Kasumi-1 (cell line): ENCODE measurements at places on chromosomes 2 and 18.

DNA sequence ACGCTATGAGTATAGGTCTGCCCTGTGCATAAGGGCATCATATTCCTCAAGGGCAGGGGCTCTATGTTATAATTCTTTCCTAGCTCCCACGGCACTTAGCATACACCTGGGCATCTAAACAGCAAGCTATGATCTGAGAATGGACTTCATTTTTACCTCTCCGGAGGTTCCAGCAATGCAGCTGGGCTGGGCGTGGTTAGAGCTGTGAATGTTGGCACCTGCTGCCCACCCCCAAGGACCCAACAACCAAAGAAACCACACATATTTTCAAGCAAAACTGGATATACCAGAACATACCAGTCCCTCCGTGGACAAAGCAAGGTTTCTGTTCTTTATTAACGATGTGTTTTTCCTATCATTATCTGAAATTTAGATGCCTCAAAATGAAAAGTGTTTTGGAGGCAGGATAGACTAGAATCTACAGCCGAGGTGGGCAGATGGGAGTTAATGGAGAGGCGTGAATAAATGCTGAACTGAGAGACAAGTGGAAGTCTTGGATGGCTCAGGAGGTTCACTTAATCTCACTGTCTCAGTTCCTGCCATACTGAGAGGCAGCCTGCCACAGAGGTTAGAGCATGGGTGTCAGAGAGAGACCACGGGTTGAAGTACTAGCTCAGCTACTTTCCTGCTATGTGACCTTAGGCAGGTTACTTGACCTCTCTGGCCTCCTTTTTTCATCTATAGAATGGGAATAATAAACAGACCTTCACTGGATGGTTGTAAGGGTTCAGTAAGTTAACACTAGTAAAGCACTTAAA, 186.6 kb upstream of the SMAD2 start:
- no peak for DNase-seq

DNA sequence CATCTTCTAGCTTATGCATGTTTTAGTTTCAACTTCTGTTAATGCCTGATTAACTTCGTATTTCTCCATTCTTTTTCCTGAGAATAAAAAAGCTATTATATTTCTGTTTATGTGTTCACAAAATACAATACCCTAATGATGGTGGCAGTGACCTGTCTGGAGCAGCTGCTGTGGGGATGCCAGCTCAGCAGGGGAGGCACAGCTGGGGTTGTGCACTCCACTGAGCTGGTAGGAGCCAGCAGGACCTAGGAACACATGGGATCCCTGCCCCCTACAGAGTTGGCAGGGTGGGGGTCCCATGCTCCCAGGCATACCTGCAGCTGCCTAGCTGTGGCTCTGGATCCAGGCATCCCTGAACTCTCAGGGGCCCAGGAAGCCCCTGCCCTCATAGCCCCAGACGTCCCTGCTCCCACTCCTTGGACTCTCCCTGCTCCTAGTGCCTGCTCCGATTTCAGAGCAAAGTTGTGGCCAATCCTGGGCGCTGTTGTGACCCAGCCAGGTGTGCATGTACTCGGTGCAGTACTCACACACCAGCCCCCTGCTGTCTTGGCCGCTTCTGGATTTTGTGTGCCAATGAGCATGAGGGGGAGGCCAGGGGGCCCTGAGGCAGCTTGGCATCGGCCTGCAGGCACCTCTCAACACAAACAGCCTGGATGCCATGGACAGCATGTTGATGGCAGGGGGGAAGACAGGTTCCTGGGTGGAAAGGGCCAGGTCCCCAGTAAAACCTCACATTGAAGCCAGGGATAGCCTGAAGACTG, 546.0 kb downstream of the ZNF804A start:
- DNase-seq: no peak

- DNase-seq: no peak
These were observed 65.6 kb downstream of the RAPH1 start for GRCh38 chr2:203469546-203469945.

GRCh38 chr18:3330622-3331021, 68.7 kb downstream of the MYL12B start:
- DNase-seq: no peak

DNA sequence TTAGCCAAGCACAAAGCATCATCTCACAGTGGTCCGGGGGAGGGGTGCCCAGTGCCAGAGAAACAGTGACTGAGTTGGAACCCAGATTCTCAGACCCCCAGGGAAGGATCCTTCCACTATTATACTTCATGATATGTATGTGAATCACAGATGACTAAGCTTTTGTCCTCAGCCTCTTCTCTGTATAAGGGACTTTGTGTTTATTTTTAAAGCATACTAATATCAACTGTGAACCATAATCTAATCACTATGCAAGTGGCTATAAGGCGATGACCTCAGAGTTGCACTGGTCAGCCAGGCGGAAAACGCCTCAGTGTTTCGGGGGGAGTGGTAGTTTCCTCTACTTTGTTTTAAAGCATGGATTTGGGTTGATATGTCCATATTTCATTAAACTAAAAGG, 160.4 kb upstream of the TMEM200C start:
- DNase-seq: no peak

DNA sequence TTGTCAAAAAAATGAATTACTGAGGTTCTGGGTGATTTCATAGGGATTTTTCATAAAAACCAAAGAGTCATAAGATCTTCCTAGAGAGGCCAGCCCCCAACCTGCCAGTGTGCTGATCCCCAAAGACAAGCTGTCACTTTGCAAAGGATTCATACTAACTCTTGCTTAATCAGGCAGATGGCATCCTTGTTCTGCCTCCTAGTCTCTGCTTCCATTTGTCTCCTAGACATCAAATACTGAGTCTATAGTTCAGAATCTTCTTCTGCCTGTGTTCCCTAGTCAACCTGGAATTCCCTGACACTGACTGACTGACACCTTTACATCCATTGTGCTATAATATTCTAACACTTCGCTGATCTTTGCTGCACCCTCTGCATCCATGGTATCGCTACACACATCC, 84.9 kb downstream of the SLC8A1 start:
- no peak for DNase-seq

DNA sequence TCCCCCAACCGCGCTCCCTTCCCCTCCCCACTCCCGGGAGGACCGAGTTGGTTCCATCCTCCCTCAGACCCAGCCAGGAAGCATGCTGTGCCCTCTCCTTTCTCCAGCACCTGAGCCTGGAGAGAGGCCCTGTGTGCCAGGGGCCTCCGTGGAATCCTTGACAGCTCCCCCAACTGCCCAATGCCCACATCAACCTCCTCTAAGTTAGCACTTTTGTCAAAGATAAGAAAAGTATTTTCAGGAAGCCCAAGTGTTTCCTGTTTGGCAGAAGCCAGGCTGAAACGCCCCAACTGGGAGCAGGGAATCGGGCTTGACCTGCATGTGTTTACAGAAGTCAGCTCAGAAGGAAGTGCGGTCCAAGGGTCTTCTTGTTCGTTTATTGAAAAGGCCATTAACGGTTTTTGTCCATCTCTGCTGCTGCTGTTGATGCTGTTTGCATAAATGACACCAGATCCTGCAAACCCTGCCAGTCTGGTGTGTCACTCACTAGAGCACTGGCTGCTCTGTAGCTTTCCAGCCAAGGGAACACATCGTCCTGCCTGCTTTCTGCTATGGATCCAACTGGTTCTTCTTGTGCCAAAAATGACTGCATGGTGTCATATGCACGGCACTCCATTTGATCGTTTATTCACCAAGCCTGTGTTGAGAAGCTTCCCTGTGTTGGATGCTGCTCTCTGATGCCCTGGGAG, 35.4 kb upstream of the COL6A3 start:
- DNase-seq: no peak

- no peak for DNase-seq
These were observed at the start of gene DAW1 for GRCh38 chr2:227871375-227871791. Gene DAW1 (plus strand): TSS chr2:227871631. CDS start chr2:227871690, 59 bp downstream.

DNA sequence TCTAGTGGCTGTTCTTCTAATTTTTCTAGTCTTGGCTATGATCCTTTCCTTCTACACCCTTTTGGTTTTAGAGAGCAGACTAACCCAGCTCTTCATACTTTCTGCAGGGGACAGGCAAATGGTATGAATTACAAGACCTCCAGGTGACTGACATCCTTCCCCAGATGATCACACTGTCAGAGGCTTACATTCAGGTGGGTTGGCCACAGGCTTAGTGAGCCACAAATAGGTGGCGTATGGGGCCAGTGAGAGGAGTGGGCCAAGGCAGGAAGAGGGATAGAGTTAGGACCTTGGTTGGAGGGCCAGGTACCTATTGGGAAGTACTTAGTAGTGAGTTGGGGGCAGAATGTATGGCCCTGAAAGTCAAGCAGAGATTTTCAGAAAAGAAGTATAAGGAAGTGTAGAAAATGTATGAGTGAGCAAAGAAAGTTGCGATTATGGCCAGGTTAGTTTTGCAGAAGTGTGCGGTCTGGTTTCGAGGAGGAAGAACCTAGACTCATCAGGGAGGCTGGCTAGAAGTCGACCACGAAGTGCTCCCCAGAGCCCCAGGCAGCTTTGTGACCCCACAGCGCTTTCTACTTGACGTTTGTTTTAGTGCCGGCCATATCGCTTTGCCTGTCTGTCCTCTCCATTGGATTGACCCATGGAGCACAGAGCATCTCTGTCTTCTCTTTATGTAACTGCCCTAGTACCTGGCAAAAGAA, 20.0 kb downstream of the SFTPB start:
- DNase-seq: no peak

DNA sequence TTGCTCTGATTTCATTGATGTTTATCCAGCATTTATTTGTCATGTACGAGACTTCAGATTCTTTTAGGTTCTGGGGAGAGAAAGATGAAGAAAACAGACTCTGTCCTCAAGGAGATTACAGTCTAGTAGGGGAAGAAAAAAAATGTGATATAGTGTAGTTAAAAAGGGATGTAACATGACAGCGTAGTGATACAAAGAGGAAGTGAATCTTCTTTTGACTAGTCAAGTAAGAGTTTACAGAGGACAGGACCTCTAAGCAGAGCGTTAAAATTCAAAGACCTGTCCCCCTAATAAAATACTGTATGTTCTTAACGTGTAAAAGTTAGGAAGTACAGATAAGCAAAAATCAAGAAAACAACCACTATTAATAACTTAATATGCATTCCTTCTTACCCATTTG, 47.7 kb downstream of the NCOA1 start:
- peak; percentile 48 for DNase-seq

- DNase-seq: no peak
These were observed 20.6 kb upstream of the NDUFV2 start for GRCh38 chr18:9081940-9082339.

DNA sequence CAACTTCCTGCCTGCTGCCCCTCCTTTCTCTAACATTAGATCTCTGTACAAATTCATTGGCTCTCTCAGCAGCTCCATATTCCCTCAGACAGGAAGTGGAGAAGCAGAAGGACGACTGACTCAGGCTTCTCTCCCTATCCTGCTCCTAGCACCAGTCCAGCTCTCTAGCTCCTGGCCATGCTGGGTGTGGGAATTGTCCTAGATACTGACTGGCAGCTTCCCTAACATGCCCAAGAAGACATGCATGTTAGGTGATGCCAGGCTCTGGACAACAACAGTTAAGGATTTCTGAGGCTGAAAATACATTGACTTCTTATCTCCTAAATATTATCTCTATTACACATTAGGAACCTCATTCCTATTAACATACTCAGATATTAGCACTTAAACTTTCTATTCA, 292.9 kb downstream of the IKZF2 start:
- no peak for DNase-seq

- peak; percentile 82 for DNase-seq
These were observed 38.7 kb downstream of the PKDCC start for GRCh38 chr2:42086500-42086953.

DNA sequence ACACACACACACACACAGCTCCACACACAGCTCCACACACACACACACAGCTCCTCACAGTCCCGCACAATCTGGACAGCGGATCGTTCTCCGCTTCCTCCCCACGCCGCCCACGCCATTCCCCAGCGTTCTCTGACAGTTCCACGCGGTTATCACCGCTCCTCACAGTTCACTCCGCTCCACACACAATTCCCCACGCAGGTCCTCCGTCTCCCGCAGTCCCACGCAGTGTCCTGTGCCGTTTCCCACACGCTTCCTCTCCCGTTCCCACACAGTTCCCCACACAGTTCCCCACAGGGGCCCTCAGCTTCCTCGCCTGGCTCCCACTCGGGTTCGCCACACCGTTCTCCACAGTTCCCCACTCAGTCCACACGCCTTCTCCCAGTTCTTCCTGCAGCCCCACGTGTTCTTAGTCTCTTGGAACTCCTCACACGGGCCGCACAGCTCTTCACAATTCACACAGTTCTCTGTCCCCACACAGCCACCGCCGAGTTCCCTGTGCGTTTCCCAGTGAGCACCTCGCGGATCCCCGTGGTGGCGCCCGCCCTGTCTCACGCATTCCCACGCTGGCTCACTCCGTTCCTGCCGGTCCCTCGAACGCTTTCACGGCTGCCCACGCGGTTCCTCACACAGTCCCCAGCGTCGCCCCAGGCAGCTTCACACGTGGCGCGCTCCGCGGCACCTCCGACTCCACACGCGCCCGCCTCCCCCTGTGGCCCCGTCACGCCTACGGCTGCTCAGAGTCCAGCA, 38.4 kb downstream of the KIF1A start:
- no peak for DNase-seq

DNA sequence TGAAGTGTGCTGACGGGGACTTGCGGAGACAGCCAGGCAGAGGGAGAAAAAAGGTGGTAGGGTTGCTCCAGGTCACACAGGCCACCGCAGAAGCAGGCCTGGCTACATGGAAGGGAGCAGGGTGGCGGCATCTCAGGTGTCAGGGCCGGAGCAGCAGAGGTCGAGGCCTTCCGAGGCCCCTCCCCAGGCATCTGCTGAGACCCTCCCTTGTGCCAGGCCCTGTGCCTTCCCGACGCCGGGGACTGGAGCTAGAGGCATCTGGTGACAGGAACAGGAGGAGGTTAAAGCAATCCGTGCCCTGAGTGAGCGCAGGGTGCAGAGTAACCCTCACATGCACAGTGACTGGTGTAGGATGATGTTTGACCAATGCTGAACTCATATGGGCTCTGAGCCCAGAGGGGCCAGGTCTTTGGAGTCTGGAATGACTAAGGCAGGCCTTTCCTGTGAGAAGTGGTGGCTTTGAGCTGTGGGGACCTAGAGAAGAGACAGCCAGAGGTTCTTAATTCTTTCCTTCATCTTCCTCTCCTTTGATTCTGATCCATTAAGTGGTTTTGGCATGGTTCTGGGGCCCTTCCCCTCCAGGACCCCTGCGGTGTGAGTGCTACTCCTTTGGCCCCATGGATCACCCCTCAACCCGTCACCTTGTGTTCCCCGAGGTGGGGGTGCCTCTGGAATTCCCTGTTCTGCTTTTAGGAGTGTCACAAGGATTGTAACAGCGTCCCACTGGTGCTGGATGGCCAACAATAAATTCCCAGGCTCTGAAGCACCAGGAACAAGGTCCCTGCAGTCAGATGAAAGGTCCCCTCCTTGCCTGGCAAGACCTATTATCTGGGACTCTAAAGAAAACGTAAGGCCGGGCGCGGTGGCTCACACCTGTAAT, 72.1 kb downstream of the KLHL29 start:
- DNase-seq: no peak

DNA sequence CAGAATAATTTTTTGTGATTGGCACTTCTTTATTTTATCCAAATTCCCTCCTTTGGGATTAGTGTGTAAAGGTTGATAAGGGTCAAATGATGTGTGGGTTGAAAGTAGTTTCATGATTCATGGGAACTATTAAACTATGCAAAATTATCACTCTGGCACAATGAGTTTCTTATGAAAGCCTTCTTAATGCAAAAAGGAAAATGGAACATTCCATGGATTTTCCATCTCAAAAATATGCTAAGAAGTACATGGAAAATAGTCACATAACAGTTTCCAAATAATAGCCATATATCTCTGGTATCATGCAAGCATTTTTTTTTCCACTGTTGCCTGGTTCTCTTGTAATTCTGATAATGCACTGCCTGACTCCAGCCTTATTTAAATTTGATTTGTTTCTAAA, 639.7 kb downstream of the NR4A2 start:
- no peak for DNase-seq

GRCh38 chr2:16252251-16252650, 311.9 kb downstream of the MYCN start:
- no peak for DNase-seq

- DNase-seq: no peak
These were observed 70.5 kb downstream of the KCNG2 start for GRCh38 chr18:79868168-79868784.
